ENCODE measurements at places on chromosomes 11 and 22.

- no peak for DNase-seq
Measured at GRCh38 chr22:40247976-40248375, 70.3 kb downstream of the TNRC6B start.

GRCh38 chr11:78548911-78549590, 25.6 kb downstream of the NARS2 start:
- DNase-seq = no peak

GRCh38 chr11:35787013-35787504, 124.5 kb downstream of the TRIM44 start:
- no peak for DNase-seq

DNA sequence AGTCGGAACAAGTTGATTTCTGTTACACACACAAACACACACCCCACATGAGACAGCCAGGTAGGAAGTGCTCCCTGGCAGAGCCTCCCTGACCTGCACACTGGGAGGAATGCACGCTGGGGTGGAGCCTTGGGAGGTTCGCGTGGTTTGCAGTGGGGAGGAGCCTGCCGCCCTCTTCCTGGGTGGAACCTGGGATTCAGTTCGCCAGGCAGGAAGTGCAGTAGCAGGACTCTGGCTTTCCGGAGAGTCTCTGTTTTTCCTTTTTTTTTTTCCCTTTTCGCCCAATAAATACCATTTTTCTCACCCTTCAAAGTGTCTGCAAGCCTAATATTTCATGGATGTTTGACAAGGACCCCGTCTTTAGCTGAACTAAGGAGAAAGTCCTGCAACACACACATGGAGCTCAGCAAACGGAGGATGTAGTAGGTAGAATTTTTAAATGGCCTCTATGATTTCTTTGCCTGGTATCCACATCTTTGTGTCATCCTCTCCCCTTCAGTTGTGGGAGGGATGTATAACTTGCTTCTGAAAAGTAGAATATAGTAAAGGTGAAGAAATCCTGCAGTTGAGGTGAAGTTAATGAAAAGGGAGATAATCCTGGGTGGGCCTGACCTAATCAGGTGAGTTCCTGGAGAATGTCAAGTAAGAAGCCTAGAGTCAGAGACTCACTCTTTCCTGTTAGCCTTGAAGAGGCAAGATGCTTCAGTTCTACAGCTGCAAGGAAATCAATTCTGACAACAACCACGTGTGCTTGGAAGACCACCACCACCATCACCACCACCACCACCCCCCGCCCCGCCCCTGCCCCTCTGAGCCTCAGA, 72.9 kb downstream of the PIWIL4 start:
- DNase-seq = no peak

- DNase-seq = no peak
Measured at GRCh38 chr22:21443057-21443734, 24.0 kb upstream of the TMEM191C start.

GRCh38 chr11:36492724-36493304, 17.3 kb downstream of the TRAF6 start:
- no peak for DNase-seq

DNA sequence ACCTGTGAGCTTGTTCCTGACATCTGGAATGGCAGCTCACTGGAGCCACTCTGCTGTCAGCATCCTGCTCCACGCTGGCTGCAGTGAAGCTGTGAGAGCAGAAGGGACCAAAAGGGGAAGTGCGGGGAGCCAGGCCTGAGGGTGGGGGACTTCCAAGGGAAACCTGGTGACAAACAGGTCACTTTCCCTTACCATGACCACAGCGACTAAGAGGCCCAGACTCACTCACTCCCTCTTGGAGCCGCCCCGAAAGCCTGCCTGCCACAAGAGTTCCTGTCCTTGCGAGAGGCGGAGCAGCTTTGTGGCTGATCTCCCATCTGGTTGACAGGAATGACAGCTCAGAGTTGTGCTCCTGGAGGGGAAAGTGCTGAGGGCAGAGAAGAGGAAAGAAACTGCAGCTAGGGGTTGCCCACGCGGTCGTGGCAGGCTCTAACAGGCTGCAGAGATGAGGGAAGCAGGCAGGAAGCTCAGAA, 183.8 kb upstream of the NTM start:
- no peak for DNase-seq

DNA sequence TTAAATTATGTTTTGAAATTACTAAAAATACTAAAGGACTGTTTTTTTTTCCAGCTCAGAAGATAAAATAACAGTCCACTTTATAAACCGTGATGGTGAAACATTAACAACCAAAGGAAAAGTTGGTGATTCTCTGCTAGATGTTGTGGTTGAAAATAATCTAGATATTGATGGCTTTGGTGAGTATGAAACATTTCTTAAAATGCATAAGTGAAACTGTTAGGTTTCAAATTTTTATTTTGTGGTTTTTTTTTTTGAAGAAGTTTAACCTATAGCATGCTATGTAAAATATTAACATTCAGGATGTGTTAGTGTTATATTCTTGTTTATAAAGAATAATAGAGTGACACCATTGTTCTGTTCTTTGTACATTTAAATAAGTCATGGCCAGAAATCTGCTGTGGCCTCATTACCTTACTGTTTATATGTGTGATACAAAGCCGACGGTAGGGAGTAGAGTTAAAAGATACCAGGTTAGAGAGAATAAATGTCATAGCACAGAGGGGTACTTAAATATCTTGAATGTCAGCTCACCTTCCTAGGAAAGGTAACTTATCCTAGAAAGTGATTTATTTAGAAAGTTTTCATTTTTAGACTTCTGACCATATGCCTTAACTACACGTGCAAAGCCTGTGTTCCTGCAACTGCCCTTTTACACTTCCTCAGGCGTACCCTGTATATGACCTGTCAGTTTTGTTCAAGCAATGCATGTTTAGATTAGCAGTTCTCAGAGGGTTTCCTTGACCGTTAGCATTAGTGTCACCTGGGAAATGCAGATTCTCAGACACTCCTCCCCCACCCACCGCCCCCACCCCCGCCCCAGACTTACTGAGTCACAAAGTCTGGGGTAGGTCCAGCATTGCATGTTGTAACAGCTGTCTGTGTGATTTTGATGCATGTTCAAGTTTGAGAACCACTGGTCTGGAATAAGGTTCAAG, 6.3 kb downstream of the FDX1 start:
- DNase-seq = no peak

- no peak for DNase-seq
Measured at GRCh38 chr11:83702796-83703195, 416.6 kb upstream of the CCDC90B start.

- no peak for DNase-seq
Measured at GRCh38 chr11:24624432-24624831, 127.6 kb downstream of the LUZP2 start.

- peak; percentile 41 for DNase-seq
Measured at GRCh38 chr11:119688356-119688755, 40.6 kb downstream of the NECTIN1 start.

DNA sequence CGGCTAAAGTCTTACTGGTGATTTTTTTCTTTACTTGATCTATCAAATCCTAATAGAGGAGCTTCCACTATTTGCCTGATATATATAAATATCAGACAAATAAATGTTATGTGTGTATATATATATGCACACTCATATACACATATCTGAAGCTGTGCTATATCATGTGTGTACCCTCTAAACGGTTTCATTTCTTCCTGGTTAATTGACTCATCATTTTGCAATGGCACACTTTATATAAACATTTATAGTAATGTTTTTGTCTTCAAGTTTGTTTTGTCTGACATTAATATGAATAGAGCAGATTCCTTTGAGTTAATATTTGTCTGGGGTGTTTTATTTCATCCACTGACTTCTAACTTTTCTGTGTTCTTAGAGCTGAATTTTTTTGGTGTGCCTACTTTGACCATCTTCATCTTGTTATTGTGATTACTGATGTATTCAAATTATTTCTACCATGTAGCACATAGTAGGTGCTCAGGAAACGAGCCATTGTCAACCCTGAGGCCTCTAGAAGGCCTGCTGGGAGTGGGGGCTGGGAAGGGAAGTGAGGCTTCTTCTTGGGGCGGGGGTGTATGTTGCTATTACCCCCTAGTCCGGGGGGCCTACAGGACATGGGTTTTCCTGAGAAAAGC, 82.6 kb downstream of the LRRC32 start:
- no peak for DNase-seq

GRCh38 chr11:125314276-125315078, 149.9 kb downstream of the PKNOX2 start:
- DNase-seq = no peak

GRCh38 chr11:78577495-78577894, 2.8 kb upstream of the NARS2 start:
- DNase-seq = no peak

GRCh38 chr11:44559207-44559939, 6.1 kb upstream of the CD82 start:
- no peak for DNase-seq

DNA sequence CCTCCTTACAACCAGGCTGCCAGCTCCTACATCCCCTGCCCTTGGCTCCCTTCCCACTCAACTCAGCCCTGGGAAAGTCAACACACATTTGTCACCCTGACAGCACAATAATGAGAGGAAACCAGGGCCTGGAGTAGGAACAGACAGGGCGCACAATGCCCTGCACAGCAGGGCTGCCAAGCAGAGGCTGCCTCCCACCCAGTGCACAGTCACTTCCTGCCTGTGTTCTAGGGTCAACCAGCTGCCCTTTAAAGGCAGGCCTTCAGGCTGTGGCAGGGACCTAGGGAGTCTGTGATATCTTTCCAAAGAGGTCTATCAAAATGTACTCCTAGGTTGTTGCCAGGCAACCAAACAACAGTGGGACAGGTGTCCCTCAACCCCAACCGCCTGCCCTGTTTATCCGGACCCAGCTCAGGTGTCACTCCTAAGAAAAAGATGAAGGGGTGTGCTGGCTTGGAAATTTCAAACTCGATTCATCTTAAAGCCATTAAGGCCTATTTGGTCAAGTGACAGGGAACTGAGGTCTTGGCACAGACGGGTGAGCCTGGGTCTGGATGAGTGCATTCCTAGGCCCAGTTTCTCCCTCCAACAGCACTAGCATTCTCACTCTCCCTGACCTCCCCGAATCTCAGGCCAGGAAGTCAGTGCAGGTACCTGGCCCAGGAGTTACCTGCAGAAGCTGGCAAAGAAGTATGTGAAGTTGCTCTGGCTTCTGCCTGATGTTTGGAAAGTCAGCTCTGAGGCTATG, 110.3 kb upstream of the PITPNB start:
- DNase-seq = no peak

GRCh38 chr11:76408171-76408965, 27.2 kb downstream of the GVQW3 start:
- DNase-seq = no peak

- no peak for DNase-seq
Measured at GRCh38 chr11:19834771-19835170, 122.1 kb downstream of the NAV2 start.

GRCh38 chr11:113521737-113522517, 46.7 kb upstream of the DRD2 start:
- DNase-seq = no peak

DNA sequence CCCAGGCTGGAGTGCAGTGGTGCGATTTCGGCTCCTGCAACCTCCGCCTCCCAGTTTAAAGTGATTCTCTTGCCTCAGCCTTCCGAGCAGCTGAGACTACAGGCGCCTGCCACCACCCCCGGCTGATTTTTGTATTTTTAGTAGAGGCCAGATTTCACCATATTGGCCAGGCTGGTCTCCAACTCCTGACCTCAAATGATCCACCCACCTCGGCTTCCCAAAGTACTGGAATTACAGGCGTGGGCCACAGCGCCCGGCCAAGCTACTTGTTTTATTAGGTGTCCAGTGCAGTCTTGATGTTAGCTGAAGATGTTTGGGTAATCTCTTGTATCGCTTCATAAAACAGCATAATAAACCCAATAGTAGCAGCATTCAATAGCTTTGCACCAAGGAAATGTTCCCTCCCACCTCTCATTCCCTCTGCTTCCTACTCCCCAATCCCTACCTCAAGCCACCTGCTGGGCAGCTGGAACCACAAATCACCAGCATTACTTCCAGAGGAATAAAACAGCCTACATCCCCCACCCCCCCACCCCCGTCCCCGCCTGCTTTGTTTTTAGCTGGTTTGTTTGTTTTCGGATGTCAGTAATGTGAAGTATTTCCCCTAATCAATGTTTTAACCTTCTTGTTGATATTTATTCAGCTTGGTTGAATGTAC, 11.0 kb upstream of the GRIK4 start:
- no peak for DNase-seq

GRCh38 chr22:21929253-21929652, 23.4 kb downstream of the PPM1F start:
- DNase-seq = no peak

GRCh38 chr11:130137999-130138398, 21.6 kb upstream of the ST14 start:
- no peak for DNase-seq

All from Right ventricle myocardium inferior (tissue), 1 donor.